Non-pigmented ciliary epithelial cell (primary cell): ENCODE measurements at places on chromosomes 7 and 10.

DNA sequence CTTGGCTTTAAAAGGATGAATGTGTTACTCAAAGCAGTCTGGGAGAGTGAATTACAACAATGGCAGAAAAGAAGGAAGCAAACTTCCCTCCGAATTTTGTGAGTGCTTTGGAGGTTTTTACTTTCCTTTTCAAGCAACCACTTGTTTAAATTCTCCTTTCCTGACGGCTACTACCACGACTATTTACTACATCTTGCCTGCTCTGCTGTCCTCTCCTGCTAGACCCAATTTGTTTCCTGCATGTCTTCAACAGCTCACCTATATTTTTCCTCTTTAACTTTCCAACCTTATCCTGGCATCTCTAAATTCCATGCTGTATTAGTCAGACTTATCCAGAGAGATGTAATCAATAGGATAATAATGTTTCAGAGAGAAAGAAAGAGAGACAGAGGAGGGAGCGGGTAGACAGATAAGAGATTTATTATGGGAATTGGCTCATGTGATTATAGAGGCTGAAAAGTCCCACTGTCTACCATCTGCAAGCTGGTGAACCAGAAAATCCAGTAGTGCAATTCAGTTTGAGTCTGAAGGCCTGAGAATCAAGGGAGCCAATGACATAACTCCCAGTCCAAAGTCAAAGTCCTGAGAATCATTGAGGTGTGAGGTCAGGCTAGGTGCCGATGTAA, 42.8 kb upstream of the SLC13A1 start:
- DNase-seq: no peak

DNA sequence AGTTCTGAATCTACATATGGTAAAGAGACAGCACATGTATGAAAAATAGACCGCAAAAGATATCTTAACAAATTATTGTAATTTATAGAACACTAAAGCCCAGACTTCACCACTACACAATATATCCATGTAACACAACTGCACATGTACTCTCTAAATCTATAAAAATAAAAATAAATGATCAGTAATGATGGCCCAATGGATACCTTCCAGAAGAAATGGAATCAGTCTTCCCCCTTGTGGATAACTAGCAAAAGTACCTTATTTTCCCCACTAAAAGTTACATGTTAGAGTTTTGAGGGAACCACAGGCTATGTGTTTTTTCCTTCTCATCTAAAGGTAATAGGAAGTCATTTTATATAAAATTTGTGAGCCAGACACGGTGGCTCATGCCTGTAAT, 25.7 kb downstream of the C7orf25 start:
- DNase-seq: no peak

DNA sequence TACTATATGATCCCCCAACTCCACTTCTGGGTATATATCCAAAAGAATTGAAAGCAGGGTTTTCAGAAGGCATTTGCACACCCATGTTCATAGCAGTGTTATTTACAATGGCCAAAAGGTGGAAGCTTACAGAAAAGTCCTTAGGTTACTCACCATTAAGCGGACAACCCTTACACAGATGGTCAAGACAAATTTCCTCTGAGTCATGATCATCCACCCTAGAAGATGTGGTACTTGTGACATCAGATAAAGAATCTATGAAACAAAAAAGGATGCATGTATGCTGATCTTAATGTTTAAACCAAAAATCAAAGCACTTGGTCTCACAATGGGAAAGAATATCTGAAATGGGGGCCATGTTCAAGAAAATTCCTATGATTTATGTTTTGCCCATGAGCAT, 31.1 kb downstream of the ZC3HAV1 start:
- peak; percentile 20 for DNase-seq

GRCh38 chr10:126256864-126257263, 131.4 kb downstream of the ADAM12 start:
- DNase-seq: no peak

DNA sequence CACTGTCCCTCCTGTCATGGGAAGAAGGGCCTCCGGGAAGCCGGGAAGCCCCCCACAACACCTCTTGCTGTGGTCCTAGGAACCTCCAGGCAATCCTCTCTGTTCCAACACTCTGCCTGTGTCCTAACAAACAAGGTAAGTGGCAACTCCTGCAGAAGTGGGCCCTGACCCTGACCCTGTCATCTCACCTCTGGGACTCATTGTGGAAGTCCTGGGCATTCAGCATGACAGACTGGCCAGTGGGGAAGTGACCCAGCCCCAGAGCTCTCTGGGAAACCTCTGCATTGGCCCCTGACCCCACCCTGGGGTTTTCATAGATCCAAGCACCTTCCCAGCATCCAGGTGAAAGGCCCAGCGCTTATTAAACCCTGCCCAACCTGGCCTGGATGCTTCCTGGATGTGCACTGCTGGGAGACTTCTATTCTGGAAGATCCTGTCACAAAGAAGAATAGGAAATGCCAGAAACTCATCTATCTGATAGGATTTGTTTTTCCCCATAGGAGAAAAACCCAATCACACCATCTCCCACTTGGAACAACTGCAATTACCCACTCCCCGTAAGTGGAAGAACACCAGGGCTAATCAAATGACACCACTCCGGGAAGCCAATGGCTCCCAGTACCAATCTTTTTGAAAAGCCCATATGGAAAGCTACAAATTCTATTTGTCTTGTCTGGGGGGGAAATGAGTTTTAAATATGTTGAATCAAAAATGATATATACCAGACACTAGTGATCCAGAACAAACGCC, 24.3 kb downstream of the LEP start:
- no peak for DNase-seq

DNA sequence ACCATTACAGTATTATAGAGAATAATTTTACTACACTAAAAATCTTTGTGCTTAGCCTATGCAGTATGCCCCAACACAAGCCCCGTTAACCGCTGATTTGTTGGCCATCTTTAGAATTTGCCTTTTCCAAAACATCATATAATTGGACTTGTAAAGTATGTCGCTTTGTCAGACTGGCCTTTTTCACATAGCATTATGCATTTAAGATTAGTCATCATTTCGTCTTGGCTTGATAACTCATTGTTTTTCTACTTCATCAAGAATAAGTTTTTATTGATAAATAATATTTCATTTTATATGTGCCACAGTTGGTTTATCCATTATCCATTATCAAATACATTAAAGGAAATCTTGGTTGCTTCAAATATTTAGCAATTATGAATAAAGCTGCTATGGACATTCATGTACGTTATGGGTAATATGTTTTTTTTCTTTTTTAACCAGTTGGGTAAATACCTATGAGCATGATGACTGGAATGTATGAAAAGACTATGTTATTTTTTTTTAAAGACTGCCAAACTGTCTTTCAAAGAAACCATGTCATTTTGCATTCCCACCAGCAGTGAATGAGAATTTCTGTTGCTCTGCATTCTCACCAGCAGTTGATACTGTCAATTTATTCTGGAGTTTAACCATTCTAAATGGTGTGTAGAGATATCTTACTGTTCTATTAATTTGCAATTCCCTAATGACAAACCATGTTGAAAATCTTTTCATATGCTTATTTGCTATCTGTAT, 273.1 kb upstream of the KCND2 start:
- no peak for DNase-seq

- DNase-seq: no peak
These were observed 5.6 kb downstream of the GPR15LG start for GRCh38 chr10:84179059-84179710.

GRCh38 chr7:71384094-71384493, 252.2 kb downstream of the GALNT17 start:
- no peak for DNase-seq

- no peak for DNase-seq
These were observed 20.9 kb upstream of the JAKMIP3 start for GRCh38 chr10:132044803-132045202.

DNA sequence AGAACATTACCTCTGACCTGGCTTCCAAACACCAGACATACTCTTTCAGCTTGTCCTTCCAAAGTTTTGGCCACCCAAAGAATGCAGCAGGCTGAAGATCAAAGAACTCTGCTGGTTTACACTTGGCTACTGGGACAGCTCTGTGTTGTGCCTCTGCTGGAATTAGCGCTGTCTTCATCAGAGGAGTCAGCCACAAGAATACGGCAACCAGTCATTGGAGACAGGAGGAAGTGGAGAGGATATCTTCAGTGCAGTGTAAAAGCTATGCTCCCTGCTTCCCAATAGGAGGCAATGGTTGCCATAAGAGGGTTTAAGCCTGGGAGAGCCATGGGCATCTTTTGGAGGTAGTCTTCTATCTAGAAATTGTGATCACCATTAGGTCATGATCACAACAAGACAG, 126.7 kb upstream of the WNT16 start:
- no peak for DNase-seq

DNA sequence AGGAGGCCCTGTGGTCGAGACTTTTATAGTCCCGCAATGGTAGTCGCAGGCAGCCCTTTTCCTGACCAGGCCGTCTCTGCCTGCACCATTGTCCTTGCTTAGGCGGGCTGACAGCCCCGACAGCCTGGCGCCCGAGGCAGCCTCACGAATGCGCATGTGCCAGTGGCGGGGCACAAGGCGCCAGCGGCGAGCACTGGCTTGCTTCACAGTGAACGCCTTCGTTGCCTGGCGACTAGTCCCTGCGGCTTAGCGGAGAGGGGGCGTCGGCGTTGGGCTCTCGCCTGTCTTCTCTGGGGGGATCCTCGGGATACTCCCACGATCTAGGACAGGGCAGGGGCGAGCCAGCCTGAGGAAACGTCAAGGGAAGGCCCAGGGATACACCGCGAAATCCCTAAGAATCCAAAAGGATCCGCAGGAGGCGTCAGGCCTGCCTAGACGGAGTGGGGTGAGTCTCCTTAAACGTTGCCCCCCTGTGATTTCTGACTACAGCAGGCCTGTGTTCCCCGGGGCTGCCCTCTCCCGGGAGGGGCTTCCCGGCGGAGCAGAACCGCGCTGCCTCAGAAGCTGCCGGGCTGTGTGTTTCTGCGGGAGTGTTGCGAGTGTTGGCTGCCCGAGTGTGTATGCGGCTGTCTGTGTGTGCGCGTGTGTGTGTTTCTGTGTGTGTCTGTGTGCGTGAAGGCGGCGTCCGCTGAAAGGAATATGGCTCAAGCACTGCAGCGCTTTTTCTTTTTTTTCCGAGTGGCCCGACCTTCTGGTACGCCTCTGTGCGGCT, 20.5 kb upstream of the ZNF273 start:
- DNase-seq: no peak

- peak; percentile 72 for DNase-seq
These were observed 108.1 kb upstream of the FAM133B start for GRCh38 chr7:92698237-92698841.
